ENCODE measurements at places on chromosomes 3 and 15.

DNA sequence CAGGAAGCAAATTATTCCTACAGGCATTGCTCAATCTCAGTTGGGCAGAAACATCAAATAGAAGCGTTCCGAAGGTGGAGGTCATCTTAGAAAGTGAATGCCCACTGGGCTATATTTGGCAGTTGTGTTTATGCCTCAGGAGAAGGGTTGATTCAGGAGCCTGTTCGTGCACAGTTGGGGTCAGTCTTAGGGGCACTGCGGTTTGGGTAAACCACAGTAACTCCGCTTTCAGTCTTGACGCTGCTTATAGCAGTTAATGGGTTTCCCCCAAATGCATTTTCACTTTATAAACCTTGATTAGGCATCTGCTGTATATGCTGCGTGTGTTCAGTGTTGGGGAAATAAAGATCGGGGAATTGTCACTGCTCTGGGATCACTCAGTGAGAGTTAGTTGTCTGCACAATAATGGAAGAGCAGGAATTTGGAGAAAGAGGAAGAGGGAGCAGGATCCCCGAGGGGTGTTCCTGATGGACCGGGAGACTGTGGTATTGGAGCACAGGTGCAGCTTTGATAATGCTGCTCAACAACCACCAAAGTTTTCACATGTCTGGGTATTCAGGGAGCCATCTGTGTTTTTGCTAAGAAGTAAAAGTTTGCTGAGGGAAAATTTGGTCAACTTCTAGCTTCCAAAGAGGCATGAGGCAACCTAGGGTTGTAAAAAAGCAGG lies 124.3 kb upstream of the EIF1B start:
- DNase-seq = no peak

- no peak for DNase-seq
Measured at GRCh38 chr3:190339130-190339529, 16.9 kb upstream of the CLDN1 start.

- DNase-seq = no peak
Measured at GRCh38 chr3:135268941-135269532, 474.0 kb downstream of the EPHB1 start.

DNA sequence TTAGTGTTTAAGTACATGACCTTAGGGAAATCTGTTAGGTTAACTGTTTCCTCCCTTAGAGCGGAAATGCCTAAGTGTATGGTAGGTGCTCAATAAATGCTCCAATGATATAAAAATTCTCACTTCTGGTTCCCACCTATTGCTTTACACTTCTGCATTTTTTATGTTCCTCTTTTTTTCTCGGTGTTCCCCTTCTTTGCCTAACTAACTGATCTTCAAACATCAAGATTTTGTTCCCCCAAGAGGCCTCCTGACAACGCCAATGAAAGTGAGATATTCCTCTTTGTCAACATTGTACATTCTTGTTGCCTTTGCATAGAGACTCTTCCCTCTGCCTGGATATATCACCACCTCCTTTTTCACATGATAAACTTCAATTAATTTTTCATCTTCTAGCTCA lies 17.4 kb downstream of the SLC35A5 start:
- no peak for DNase-seq

GRCh38 chr3:54863786-54864185 lies 64.1 kb downstream of the LRTM1 start:
- no peak for DNase-seq

- DNase-seq = no peak
Measured at GRCh38 chr3:7713724-7714123, 787.9 kb upstream of the LMCD1 start.

- no peak for DNase-seq
Measured at GRCh38 chr15:68405378-68406250, 26.3 kb downstream of the ITGA11 start.

- DNase-seq = no peak
Measured at GRCh38 chr3:108416111-108416869, 94.1 kb downstream of the MYH15 start.

DNA sequence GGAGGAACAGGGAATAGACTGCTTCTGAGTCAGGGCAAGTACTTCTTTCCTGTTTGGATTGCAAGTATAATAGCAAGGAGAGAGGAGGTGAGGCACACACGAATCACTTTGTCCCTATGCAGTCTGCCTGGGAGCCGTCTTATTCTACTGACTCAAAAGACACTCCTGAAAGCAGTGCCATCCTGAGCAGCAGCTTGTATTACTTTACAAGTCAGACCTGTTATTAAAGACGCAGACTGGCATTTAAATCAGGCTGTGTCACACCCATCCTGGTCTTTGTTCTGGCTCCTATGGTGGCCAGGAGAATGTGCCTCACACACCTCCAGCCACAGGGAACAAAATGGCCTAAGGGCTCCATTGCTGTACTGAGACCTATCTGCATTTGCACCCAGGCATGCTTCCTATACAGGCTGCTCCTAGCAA lies 17.9 kb upstream of the SQOR start:
- no peak for DNase-seq

Data from stimulated activated CD4-positive, alpha-beta T cell treated with anti-CD3 and anti-CD28 coated beads, TNF-alpha, amount 100 ng/mL, for 1 hour (primary cell).